ENCODE measurements at places on chromosomes 1 and 21. TPM values are rescaled to one million over a fixed set of nuclear protein-coding genes. Genes with fewer than 3 reads are reported as not detected.

- no peak for DNase-seq
Measured at GRCh38 chr1:204463125-204464060, 31.2 kb downstream of the PIK3C2B start.

DNA sequence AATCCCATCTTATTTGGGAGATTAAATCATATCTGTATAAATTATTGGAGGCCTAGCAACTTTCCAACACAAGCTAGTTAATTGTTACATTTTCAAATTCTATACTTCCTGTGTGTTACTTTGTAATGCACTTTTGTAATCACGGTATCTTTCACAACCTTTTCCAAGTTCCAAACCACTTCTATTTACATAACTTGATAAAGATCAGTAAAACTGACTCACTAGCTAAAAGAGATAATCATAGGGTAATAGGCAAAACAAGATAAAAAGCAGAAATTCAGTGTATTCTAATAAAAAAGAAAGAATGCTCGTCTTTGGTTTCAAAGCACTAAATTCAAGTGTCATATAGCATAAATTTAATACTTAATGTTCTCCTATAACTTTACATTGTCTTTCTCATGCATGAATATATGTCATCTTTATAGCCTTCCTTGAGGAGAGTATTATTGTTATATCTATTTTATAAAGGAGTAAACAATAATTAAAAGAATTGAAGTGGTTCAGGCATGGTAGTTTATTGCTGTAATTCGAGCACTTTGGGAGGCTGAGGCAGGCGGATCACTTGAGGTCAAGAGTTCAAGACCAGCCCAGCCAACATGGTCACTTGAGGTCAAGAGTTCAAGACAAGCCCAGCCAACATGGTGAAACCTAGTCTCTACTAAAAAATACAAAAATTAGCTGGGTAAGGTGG is 66.4 kb downstream of the RGS13 start:
- DNase-seq: no peak

DNA sequence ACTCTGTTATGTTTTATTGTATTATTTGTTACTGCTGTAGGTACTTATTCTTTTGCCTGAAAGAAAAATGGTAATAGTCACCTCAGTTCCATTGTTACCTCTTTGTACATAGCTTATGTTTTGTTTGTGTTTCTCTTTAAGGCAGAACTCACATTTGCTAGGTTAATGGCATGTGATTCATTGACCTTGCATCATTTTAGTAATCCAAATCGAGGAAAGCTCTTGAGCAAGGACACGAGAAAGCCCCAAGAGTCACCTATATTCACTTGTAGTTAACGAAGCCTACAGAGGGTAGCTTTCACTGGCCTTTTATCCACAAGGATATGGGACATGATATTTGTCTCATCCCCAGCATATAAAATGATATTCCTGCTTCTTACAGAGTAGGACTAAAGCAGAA is 1765.2 kb downstream of the NCAM2 start:
- no peak for DNase-seq

Gene FCAMR
- 31.1 TPM for total RNA-seq

Gene SLC26A9
- not detected for total RNA-seq

Measured in right lobe of liver (tissue), 6 donors.